ENCODE measurements at places on chromosomes 12 and 14. TPM values are rescaled to one million over a fixed set of nuclear protein-coding genes. Genes with fewer than 3 reads are reported as not detected.

- DNase-seq = no peak
Measured at GRCh38 chr14:94970941-94971730, 186.2 kb downstream of the DICER1 start.

- DNase-seq = no peak
Measured at GRCh38 chr14:64591809-64592208, 42.0 kb downstream of the PPP1R36 start.

Gene MYF5
- polyA plus RNA-seq = 0.12 TPM

Gene ASCL1
- 1.9 TPM for polyA plus RNA-seq

DNA sequence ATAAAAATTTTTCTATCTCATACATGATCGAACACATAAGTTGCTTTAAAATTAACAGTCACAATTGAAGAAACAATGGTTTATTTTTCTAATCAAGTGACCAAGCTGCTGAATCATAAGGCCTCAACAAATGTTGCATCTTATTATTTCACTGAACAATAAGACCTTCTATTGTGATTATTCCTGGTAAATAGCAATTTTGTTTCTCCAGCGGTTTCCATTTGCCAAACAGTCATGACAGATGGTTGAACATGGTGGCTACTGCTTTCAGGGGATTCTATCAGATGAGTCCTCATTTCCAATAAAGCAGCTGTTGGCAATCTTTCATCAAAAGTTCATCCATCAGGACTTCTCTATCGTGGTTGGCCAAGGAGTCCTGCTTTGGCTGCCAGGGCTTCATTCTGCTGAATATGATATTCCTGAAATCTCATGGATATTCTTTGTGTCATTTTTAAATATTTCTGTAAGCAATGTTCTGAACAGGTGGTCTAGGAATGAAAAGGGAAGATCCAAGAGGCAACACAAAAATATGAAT is 13.0 kb downstream of the TOMM20L start:
- no peak for DNase-seq
